ENCODE measurements at places on chromosomes 3 and 15. TPM values are rescaled to one million over a fixed set of nuclear protein-coding genes. Genes with fewer than 3 reads are reported as not detected.

LDHAL6B gene
- total RNA-seq = not detected

CCR2 gene
- not detected for total RNA-seq

TICRR gene
- 13.7 TPM for total RNA-seq

ACAP2 gene
- total RNA-seq = 3.4 TPM

GATM gene
- total RNA-seq = 2.2 TPM

SLC12A1 gene
- not detected for total RNA-seq

UNC13C gene
- not detected for total RNA-seq

GABRR3 gene
- not detected for total RNA-seq

ANKUB1 gene
- not detected for total RNA-seq

RAB5A gene
- total RNA-seq = 38.4 TPM

FSTL1 gene
- total RNA-seq = 68.6 TPM
